ENCODE measurements at places on chromosomes 5 and 9.
A peak's percentile ranks its signal among the peaks of the same experiment; 100 is the strongest.

DNA sequence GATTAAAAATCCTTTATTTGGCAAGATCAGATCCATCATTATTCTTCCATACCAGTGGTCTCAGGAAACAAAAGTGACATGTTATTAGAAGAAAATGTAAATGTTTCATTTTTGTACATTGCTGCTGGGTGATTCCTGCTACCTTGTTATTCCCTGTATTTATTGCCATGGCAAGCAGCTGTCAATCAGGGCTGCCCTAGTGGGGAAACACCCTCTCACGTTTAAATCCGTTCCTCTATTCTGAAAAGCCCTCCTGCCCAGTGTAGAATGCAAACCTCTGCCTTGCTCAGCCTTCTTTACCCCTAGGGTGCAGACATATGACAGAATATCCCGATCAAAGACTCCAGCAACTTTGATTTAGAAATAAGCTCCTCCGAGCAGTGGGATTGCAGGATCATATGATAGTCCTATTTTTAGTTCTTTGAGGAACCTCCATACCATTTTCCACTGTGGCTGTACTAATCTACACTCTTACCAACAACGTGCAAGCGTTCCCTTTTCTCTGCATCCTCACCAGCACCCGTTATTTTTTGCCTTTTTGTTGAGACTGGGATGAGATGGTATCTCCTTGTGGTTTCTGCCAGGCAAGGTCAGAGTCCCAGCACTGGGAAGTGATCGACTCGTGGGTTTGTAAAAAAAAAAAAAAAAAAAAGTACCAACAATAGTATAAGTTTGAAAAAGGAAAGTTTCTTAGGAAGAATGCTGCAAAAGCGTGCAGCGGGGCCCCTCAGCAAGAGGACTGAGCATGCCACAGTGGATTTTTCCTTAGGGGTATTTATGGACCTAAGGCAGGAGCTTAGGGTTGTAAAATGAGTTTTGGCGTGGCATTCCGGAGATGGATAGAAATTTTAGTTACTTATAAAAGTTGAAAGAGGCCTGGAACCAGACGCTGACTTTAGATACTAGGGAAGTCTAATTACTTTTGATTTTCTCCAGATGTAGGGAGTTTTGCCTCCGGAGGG lies 66.7 kb downstream of the HRH2 start:
- no peak for DNase-seq

DNA sequence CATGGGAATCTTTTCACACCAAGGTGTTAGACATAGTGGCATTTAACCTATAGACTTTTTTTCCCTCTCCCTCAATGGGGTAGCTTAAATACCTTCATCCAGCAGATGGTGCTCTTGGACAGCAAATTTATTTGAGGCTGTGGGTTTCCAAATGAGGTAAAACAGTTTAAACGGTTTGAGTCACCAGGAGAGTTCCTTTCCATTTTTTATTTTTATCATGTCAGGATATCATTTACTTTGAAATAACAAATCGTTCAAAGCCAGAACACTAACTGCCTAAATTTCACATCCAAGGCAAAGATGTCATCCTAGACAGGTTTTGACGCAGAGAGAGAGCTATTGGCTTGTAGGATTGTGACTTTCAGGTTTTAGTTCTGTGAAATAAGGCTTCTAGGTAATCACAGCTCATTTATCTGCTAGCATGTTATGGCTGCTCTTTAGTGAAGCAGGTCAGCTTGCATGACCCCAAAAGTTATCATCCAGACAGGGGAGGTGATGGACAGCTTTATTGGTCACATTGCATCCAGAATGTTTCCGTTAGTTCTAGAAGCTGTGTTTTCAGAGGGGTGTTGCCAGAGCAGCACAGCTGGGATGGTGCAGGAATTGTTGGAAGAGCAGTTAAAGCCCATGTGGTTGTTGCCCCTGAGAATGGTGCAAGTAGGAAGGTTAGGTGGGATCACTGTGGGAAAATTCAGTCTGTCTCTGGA lies 69.8 kb downstream of the KDM4C start:
- peak; percentile 57 for DNase-seq

- DNase-seq, result no peak
Observed at GRCh38 chr9:122106576-122106975, 13.5 kb upstream of the TTLL11 start.

DNA sequence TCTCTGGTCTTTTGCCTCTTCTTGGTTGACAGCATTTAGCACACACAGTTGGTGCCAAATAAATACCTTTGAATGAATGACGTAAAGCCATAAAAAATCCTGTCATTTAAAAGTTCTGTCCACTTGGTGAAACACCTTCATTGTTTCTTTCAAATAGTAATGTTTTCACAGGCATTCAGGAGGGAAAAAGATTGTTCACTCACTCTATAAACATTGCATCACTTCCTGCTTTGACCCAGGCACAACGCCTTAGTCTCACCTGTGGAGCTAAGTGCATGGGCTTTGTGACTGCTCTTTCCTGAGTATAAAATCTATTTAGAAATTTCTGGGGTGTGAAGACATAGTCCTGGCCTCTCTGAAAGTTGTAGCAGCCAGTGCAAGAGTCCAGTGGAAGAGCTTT lies 88.9 kb upstream of the CXCL14 start:
- DNase-seq, result no peak

DNA sequence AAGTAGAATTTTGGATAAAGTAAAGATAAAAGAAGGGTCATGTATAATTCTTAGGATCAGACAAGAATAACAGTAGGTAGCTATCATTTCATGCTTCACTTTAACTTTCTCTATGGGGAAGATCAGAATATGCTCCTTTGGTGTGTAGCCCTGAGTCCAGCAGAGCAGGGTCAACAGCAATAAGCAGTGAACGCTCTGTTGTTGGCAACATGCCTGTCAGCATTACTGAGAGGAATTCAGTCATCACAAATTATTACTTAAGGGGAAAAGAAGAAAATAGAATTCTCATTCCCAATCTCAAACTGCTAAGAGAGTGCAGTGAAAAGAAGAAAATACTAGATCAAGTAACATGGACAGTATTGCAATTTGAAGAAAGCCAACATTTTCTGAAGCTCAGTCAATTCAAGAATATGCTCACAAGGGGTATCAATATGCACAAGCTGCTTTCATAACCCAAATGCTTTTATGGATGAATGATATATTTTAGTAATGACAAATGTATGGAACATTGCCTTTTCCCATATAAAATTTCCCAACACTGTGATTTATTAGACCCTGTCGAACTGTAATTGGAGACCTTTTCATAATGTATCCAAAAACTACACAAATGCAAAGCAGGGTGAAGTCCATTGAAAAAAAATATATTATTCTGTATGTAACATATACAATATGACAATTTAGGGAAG lies 1359.4 kb downstream of the EFNA5 start:
- DNase-seq, result no peak

DNA sequence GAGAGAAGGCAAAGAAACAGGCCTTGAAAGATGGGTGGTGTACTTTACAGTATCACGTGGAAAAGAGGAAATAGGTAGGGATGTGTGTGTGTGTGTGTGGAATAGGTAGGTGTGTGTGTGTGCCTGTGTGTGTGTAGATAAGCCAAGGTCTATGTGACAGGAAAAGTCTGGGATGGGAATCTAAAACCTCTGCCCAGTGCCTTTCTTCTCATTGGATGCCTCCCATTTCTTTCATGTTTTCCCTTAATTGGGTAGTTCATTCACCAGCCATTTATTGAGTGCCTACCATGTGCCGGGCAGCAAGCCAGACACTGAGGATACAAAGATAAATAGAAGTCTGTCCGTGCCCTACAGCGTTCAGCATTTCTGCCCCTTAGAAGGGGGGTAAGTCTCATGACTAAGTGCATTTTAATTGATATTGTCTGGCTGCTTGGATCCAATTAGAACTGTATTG lies 1.0 kb downstream of the URM1 start:
- no peak for DNase-seq

DNA sequence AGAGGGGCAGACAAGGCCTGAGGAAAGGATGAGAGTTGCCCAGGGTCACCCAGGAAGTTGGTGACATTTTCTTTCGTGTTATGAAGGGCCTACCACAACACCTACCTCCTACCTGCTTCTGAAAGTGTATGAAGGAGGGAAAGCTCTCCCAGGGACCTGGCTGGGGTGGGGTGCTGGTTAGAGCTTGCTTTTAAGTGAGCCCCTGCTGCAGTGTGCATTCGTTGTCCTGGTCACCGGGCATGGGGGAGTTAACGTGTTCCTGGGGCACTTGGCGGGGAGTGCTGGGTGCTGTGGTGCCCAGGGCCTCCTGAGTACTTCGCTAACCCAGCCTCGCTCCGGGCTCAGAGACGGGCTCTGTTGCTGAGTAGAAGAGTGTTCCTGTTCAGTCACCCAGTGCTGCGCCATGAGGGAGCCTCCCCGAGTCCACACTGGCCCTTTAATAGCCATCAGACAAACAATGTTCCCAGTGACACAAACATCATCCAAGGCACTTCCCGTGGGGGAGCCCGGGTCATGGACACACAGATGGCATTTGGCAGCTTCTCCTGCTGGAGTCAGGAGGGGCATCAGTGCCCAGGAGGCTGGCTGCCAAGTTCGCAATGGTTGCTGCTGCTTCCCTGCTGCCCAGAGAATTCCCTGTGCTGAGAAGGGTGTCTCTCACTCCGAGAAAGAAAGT lies 85.7 kb downstream of the AMBP start:
- no peak for DNase-seq

DNA sequence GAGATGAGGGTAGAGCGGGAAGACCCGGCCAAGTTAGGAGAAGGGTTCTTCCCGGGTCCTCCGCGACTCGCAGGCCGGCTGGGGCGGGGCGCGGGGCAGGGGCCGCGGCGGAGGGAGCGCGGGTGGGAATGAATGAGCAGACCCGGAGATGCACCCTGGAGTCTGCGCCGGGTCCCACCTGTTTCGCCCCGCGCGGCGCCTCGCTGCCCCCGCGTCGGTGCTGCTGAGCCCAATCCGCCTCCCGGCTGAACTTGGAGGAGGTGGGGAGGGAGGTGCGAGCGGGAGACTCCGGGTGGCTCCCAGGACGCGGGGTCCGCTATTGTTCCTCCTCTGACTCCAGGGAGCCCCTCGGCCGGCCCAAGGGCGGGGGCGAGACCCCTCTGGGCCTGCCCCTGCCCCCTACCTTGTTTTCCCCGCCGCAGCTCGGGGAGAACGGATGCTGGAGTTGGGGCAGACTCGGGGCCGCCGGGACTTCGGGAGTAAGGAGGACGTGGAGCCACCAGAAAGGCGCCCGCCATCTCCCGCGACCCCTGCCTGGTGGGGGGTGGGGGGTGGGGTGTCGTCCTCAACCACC lies 659 bp downstream of the RAI14 start:
- peak; percentile 46 for DNase-seq

- DNase-seq, result peak; percentile 15
Observed at GRCh38 chr9:119884438-119884837, 515.2 kb upstream of the BRINP1 start.

DNA sequence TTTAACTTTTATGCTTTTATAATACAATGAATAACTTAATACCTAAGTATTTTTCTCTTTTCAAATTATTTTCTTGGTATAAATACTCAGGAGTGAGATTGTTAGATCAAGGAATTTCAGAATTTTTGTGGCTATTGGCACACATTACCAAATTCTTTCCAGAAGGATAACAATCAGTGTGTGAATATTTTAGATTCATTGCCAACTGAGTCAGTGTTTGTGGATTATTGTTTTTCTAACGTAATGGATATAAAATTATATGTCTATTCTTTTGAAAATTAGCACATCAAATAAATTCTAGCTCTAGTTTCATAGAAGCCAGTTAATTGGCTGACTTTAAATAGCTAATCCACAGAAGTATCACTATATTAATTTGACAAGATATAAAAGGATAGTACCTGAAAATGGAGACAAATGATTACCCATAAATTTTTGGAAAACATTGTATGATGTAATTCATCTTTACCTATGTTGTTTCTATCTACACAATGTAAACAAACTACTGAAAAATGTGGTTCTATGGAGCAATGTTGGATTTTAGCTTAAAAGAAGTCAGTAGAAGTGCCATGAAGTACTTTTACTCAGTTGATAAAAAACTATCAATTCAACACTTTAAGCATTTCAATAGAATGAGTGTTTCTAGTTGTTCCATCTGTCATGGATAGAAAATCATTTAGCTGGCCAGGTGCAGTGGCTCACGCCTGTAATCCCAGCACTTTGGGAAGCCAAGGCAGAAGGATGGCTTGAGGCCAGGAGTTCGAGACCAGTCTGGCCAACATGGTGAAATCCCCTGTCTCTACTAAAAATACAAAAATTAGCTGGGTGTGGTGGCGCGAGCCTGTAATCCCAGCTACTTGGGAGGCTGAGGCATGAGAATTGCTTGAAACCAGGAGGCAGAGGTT lies 185.1 kb downstream of the ADAMTSL1 start:
- DNase-seq, result peak; percentile 75

- no peak for DNase-seq
Observed at GRCh38 chr5:59757442-59757841, 136.1 kb downstream of the PDE4D start.

DNA sequence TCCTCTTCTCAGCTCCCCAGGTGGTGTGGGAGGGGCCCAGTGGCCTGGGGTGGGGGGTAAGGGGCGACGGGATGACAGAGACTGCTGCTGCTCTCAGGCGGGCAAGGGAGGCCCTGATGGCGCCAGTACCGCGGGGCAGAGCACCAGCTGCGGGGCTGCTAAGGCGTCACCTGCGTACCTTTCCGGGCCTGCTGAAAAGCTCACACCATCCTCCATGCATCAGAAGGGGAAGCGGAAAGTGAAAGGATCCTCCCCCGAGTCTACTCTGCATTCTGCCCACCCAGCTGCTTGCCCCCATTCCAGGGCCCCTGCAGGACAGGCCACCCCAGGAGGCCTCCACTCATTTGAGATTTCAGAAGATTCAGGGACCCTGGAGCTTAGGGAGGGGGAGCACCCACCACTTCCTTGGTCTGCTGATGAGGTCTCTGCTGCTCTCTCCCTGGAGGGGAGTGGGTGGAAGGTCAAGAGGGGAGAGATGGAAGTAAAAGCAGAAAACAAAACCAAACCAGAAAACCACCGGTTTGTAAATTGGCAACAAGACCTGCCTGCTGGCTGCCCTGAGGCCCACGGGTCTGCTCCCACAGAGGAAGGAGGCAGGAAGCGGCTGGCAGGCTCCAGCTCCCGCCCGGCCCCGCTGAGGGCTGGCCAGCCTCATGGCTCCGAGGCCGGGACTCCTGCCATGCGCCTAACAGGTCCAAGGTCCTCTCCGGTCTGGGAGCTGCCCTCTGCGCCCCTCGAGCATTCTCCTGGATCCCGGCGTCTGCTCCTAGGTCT lies 33.6 kb downstream of the PRRT1B start:
- DNase-seq, result no peak

GRCh38 chr9:71269859-71270258 lies 148.4 kb upstream of the TRPM3 start:
- DNase-seq, result no peak

DNA sequence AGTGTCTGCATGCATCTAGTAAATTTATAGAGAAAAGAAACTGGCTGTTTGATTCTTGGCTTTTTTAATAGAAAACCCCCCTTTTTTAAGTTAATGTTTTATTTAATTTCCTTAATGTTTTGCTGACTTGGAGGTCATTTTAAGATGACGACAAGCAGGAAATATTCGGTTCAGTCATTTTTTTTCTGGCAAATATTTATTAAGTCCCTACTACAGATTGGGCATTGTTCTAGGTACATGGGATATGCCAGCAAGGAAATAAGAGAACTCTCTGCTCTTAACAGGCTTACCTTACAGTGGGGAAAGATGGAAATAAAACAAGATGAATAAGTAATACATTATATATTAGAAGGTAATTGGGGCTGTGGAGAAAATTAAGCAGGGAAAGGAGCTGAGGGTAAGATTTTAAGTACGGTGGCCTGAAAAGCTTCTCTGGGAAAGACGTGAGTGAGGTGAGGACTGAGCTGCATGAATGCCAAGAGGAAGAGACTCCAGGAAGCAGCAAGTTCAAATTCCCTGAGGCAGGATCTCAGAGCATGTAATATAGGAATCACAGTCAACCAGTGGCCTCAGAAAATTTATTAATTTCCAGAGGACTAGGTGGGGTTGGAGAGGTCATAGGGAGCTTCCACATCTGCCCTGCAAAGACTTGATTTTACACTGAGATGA lies 316.0 kb upstream of the DAP start:
- no peak for DNase-seq

GRCh38 chr9:114899995-114900394 lies 30.4 kb downstream of the TNFSF8 start:
- DNase-seq, result no peak

Measured in GM03348 (cell line).